GOT3 (cell line): ENCODE measurements at places on chromosomes 3 and 15.
A peak's percentile ranks its signal among the peaks of the same experiment; 100 is the strongest.

- DNase-seq: no peak
Measured at GRCh38 chr3:14857506-14857905, 38.7 kb downstream of the FGD5 start.

GRCh38 chr15:95799286-95800200 is 531.0 kb upstream of the NR2F2 start:
- DNase-seq: no peak

- no peak for DNase-seq
Measured at GRCh38 chr15:64845831-64846595, 4.3 kb downstream of the PLEKHO2 start.

GRCh38 chr3:192481638-192482037 is 245.7 kb downstream of the FGF12 start:
- DNase-seq: peak; percentile 18

DNA sequence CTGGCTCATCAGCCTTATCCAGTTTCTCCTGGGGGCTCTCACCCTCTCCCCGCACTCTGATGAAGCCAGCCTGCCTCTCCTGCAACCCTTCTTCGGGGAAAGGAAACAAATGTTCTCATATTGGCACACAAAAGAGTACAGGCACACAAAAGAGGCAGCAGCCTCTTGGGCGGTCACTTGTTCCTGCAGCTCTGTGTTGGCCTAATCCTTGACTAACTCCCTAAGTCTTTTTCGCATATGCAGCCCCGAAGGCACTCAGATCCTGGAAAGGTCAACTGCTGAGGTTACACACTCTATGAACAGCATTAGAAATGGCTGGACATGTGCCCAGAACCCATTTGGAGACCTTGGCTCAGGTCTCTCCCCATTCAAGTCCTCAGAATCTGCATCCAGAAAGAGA is 7.4 kb upstream of the CAMP start:
- no peak for DNase-seq

- DNase-seq: no peak
Measured at GRCh38 chr3:186322761-186323160, 39.3 kb downstream of the DGKG start.

DNA sequence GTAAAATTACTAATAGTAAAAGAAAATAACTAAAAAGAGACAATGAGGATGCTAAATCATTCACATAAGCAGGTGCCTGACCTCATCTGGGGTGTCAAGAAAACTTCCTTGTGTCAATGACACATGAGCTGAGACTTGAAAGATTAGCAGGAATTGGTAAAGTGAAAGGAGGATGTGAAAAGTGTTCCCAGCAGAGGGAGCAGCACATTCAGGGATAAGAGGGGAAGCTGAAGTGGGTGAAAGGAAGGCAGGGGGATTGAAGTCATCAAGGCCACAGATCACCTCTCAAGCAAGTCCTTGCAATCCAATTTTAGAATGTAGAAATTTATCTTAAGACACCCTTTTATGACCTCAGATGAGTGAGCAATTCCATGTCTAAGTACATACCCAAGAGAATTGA is 60.2 kb upstream of the ACP3 start:
- DNase-seq: no peak

- no peak for DNase-seq
Measured at GRCh38 chr3:71512000-71512399, 71.5 kb downstream of the FOXP1 start.

DNA sequence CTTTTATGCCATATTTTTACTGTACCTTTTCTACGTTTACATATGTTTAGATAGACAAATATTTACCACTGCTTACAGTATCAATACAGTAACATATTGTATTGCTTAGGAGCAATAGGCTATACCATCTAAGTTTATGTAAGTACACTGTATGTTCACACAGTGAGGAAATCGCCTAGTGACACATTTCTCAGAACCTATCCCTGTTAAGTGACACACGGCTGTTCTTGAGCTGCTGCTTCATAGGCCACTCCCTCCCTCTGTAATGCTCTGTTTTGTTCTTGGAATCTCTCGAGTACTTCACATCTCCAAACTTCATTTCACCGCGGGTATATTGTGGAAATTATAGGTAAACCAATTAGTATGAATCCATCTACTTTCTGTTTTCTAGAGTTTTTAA is 13.4 kb upstream of the SELENOT start:
- no peak for DNase-seq

DNA sequence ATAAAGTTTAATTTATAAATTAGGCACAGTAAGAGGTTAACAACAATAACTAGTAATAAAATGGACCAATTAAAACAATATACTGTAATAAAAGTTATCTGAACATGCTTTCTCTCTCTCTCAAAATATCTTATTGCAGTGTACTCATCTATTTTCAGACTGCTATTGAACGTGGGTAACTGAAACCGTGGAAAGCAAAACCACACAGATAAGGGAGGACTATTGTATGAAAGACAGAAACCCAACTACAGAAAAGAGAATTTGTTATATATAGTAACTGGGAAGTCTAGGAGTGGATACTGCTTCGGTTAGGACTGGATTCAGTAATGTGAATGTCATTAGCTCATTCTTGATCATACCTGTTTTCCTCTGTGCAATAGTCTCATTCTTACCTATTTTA is 119.3 kb upstream of the DAZL start:
- DNase-seq: no peak

DNA sequence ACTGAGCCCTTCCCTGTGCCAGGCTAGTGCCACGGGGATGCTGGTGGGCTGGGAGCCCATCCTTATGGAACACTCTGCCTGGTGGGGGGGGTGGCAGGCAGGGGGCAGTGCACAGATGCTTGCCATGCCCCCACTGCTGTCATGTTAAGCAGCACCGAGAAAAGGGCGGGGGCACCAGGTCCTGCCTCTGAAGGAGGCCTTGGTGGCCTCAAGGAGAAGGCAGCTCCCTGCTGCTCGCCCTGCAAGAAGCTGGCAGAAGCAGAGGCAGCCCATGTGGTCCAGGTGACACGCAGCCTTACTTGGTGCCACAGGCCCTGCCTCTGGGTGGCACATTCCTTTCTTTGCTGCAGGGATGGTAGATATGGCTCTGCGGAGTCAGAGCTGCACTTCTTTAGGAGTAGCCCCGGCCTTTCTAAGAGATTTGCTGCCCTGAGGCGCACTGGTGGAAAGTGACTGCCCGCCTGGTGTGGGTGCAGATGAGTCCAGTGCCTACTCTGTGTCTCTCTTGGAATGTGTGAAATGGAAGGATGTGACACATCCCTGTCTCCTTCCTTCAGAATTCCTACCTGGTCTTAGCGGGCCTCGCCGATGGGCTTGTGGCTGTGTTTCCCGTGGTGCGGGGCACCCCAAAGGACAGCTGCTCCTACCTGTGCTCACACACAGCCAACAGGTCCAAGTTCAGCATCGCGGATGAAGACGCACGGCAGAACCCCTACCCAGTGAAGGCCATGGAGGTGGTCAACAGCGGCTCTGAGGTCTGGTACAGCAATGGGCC is 145.8 kb downstream of the LRRK1 start:
- no peak for DNase-seq

DNA sequence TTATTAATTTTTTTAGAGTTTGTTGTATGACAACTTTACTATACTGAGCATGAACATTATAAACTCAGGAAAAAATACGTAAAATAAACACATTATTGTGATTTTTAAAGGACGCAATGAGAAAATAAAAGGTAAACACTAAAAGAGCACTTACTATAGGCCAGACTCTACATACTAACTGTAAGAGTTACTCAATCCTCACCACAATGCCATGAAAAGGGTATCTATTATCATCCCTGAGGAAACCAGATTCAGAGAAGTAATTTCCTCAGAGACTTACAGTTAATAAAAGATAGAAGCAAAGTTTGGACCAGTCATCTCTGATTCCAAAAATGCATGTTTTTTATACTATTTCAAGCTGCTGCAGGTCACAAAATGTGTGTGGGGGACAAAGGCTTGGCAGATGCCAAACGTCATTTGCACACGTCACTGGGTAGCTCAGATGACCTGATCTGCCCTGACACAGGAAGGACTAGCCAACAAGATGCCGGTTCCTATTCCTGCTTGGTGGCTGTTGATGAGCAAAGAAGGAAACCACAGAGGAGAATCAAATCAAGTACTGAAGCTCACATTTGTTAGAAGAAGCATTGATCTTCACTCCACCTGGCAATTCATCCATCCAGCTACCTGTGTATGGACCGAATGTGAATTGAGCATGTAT is 42.3 kb downstream of the KLHL6 start:
- DNase-seq: no peak

GRCh38 chr15:36301947-36302346 is 277.5 kb upstream of the CDIN1 start:
- DNase-seq: no peak

DNA sequence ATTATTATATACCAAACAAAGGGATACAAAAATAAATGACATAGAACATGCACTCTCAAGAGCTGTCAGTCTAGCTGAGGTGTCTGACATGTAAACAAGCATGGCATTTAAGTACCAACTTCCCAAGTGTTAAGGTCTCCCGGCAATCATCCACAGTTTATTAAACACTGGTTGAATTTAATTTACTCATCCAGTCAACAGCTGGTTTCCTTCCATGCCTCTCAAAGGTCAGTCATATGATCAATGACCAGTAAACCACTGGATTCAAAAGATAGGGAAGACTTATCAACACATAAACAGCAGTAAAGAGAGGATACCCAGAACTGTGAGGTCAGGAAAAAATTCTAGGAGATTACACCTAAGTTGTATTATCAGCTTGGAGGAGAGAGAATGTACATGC is 80.4 kb downstream of the ADAM10 start:
- no peak for DNase-seq

DNA sequence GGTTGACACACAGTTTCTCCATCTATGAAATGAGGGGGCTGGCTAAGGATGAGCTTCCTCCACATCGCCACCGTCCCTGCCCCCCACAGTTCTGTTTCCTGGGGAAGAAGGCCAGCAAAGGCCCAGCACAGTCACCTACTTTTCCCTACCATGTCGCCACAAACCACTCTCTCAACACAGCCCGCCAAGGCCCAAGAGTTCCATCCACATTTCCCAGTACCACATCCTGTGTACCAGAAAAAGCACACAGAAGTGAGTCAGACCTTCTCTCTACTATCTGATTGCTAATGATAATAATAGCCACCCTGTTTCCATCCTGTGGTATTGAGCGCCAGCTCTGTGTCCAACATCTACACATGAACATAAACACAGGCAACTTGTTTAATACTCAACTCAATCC is 30.3 kb upstream of the C15orf39 start:
- DNase-seq: no peak

DNA sequence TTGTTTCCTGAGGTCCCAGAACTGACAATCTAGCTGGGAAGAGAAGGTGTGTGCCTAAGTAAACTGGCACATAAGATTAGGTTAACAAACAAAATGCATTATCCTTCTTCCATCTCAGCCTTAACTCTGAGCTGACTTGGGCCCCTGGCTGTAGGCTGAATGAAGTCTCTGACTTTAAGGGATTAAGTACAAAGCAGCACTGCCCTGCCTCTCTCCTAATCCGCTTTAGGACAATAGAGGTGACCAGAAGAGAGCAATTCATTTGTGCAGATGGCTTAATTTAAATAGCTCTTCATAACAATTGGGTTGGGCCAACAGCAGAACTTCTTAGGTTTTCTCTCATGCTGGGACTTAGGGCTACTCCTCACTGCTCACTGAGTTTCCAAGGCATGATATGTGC is 181.6 kb upstream of the SOX14 start:
- DNase-seq: no peak

DNA sequence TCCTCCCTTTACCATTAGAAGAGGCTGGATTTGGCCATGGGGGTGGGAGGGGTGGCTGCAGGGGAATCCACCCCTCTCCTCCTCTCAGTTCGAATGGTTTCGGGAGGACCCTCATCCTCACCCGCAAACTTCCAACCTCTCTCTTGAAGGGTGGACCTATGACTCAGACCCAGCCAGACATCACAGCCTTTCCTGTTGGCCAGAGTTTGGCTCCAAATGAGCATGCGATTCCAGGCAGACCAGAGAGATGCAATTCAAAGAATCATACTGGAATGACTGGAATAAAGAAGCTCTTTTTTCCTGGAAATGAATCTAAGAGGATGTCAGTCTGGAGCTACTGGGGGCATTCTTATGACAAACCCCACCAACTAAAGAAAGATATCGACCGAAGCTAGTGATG is 516.7 kb upstream of the MDFIC2 start:
- DNase-seq: no peak

- DNase-seq: no peak
Measured at GRCh38 chr3:47855461-47856383, 52.8 kb downstream of the DHX30 start.

- DNase-seq: no peak
Measured at GRCh38 chr3:128187495-128187894, 34.2 kb downstream of the EEFSEC start.

GRCh38 chr3:195441476-195441991 is 1.3 kb downstream of the ACAP2 start:
- DNase-seq: no peak

DNA sequence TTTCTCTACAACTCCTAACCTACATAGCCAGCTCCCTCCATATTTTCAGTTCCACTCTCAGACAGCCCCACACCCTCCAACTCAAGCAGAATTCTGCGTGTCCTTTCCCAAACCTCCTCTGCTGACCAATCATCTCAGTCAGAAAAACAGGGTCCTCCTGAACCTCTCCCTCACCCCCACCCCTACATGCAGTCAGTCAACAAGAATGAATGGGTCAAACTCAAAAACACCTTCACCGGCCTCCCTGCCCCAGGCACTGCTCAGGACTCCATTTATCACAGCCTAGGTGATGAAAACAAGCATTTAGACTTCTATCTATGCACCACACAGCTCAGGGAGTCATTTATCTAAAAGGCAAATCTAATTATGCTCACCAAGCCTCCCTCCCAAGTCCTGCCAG is 32.4 kb downstream of the MYL3 start:
- no peak for DNase-seq

DNA sequence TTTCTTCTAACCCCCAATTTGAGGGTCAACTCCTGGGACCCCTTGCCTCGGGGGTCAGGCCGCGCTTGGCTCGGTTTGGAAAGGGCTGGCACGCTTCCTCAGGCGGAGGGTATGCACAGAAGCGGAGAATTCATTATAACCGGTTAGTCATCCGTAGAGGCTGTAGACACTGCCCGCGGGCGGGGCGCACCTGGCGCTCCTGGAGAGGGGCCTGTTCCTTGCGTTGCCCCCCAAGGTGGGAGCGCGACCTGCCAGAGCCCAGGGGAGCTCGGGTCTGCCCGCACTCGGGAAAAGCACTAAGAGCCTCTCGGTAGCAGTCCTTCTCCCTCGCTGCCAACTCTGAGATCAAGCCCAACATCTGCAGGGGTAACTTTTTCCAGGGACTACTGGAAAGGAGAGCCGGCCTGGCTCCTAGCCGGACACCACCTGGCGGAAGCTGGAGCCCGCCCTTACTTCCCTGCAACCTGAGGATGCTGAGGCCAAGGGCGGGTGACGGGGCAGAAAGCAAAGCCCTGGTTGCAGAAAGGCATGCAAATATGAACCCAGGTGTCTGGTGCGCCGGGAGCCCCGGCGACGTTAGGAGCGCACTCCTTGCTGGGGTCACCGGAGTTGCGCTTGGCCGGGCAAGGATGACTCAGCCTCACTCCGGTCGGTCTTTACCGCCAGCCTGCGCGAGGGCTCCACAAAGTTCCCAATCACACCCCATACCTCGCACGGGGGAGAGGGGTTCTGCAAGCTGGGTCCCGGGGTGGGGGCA is 1.5 kb upstream of the CACNA2D3 start:
- DNase-seq: no peak

GRCh38 chr15:70976851-70977250 is 84.2 kb downstream of the LRRC49 start:
- DNase-seq: no peak
